ENCODE measurements at places on chromosomes 1 and 21. TPM values are rescaled to one million over a fixed set of nuclear protein-coding genes. Genes with fewer than 3 reads are reported as not detected.

CFAP45 gene
- total RNA-seq, result 0.32 TPM

KDF1 gene
- total RNA-seq, result not detected

- no peak for DNase-seq
These were observed 16.6 kb downstream of the GRIK3 start for GRCh38 chr1:37017720-37018119.

- DNase-seq, result no peak
These were observed 106.8 kb upstream of the HP1BP3 start for GRCh38 chr1:20893931-20894330.

GRCh38 chr21:34981791-34982190 is 67.3 kb downstream of the RUNX1 start:
- no peak for DNase-seq

SPRR5 gene
- total RNA-seq, result not detected
